ENCODE measurements at places on chromosomes 2 and 18.

DNA sequence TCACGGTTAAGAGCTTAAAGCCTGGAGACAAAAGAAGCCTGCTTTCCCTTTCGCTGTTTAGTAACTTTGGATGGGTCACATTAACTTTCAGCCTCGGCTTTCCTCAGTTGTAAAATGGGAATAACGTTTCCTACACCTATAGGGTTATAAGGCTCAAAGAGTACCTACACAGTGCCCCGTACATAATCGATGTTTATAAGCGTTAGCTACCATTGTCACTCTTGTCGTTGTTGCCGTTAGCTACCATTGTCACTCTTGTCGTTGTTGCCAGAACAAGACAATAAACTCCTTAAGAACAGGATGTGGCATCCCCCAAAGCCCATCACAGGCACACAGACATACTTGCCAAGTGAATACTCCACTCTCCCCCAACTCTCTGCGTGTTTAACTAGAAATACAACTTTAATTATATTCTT is 901 bp upstream of the MFSD6 start:
- DNase-seq, result no peak

DNA sequence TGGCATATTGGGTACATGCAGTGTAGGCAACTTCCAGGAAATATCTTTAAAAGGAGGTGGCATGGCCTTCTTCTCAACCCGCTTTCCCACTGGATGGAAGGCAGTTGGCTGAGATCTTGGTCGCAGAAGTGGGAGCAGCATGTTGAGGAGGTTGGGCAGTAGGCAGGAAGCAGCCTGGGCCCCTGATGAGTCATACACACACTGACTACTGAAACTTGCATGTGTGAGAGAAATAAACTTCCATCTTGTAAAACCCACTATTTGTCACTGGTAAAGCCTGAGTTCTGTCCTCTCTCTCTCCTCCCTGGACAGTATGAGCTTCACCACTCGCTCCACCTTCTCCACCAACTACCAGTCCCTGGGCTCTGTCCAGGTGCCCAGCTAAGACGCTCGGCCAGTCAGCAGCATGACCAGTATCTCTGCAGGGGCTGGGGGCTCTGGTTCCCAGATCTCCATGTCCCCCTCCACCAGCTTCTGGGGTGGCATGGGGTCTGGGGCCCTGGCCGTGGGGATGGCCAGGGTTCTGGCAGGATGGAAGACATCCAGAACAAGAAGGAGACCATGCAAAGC is 233.8 kb upstream of the SPRED2 start:
- DNase-seq, result no peak

- no peak for DNase-seq
These were observed 113.7 kb upstream of the SPRED2 start for GRCh38 chr2:65545837-65546805.

- DNase-seq, result no peak
These were observed 48.8 kb downstream of the EIF5B start for GRCh38 chr2:99386011-99386410.

GRCh38 chr2:151153601-151154000 is 108.1 kb downstream of the RBM43 start:
- no peak for DNase-seq

DNA sequence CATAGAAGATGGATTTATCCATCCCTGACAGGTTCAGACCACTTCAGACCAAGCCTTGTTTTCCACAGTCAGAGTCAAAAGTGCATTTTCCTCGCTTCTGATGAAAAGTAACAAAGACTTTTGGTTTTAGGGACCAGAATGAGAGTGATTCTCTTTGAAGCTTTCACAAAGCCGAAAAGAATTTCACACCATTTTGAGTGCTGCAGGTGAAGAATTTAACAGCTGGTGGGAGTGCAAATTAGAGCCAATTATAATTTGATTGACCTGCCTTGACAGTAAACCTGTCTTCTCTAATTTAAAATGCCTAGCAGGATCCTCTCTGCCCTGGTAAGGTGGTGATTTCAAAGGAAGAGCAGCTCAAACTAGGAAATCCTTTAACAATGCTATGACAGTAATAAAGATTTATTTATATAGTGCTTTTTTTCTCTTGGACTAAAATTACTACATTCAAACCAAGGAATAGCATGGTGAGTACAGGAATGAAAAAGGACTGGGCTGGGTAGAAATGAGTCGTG is 241.6 kb downstream of the HRH4 start:
- DNase-seq, result no peak

GRCh38 chr2:161997916-161998471 is 76.0 kb downstream of the DPP4 start:
- DNase-seq, result no peak

DNA sequence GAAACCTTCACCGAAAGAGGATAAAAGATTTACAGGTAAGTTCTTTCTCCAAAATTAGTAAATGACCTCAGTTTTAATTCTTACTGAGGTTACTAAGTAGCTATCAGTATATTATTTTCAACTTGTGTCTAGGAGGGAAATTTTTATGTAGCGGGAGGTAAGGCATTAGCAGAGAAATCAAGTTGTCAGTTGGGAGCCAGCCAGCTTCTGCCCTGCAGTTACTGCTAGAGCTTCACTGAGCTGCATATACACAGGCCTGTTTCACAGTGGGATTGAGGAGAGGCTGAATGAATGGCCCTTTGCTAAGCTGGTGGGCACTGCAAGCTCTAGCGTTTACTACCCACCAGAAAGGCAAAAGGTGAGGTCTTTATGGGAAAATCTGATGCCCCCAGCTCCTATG is 105.7 kb downstream of the ACAA2 start:
- no peak for DNase-seq

GRCh38 chr2:109208071-109208950 is 79.3 kb downstream of the SH3RF3 start:
- no peak for DNase-seq

DNA sequence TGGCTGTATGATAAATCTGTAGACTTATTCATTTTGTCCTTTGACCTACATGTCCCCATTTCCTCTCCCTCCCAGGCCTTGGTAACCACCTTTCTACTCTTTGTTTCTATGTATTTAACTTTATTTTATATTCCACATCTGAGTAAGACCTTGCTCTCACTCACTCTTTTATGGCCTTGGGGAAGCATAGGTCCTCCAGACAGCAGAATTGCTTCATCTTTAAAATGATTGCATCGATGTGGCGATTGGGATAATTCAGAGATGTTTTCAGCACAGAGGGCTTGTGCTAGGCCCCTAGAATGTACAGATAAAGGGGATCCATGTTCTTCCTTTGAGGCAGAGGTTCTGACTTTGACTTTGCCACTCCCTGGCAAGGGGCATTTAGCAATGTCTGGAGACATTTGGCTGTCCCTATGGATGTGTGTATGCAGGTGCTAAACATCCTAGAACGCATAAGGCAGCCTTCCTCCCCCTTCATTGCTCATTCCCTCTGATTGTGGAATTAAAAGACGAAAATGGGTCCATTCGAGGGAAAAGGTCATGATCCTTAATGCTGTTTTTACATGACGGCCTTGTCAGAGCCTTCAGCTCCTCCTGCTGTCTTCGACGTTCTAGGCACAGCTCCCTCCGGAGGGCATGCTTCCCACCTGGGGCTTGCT is 1.2 kb upstream of the GPR39 start:
- no peak for DNase-seq

- no peak for DNase-seq
These were observed 317.0 kb downstream of the AGAP1 start for GRCh38 chr2:235810846-235811245.

DNA sequence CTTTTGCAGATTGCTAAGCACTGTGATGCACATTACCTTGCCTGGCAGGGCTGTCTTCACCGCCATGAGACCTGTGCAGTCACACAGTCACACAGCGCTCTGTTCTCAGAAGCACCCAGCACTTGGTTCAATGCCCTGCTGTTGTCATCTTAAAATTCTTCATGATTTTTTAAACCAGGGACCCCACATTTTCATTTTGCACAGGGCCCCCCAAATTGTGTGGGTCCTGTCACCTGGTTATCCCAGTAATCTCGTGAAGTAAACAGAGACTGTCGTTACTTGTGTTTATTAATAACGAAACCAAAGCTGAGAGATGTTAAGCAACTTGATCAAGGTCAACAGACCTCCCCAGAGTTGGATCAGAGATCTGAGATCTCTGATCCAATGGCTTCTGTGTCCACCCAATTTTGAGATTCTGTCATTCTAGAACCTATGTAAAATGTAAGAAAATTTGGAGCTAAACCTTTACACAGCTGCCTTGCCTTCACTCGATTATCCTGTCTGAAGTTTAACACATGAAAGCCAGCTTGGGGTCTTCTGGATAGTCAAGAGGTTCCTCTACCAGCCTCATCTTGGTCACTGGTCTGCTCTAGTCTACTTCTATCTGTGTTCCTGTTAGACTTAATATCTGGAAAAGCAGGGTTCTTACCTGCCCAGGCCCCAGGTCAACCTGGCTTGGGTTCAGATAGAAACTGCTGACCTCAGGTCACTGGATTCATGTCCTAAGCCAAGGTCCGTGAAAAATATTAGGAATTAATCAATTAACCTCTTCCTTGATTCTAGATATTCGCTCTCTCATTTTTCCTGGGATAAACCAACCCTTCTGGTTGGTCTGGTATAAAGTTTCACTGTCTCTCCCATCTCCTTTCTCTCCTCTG is 13.7 kb upstream of the TTC39C start:
- DNase-seq, result no peak

DNA sequence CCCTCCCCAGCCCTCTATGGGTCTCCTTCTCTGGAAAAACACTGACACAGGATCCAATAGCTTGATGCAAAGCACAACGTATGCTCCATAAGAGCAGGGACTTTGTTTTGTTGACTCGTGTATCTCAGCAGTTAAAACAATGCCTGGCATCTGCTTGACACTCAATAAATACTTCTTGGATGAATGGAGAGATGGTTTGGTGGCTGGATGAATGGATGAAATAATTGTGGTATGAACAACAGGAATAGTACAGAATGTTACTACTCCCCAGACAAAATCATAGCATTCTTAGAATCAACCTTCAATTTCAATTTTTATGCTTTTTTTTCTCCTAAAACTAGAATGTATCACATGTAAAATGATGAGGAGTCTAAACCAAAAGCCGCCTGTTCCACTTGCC is 57.4 kb downstream of the KCNE4 start:
- DNase-seq, result no peak

DNA sequence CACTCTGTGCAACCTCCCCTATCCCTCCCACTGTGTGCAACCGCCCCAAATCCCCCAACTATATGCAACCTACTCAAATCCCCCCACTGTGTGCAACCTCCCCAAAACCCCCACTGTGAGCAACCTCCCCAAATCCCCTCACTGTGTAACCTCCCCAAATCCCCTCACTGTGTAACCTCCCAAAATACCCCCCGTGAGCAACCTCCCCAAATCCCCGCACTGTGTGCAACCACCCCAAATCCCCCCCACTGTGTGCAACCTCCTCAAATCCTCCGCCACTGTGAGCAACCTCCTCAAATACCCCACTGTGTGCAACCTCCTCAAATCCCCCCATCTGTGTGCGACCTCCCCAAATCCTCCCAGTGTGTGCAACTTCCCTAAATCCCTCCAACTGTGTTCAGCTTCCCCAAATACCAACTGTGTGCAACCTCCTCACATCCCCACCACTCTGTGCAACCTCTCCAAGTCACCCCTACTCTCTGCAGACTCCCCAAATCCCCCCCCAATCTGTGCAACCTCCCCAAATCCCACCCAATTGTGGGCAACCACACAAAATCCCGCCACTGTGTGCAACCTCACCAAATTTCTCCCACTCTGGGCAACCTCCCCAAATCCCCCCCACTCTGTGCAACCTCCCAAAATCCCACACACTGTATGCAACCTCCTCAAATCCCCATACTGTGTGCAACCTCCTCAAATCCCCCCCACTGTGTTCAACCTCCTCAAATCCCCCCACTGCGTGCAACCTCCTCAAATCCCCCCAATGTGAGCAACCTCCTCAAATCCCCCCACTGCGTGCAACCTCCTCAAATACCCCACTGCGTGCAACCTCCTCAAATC is 114.1 kb downstream of the TPO start:
- DNase-seq, result no peak

GRCh38 chr18:24086082-24086481 is 52.8 kb upstream of the CABYR start:
- no peak for DNase-seq

DNA sequence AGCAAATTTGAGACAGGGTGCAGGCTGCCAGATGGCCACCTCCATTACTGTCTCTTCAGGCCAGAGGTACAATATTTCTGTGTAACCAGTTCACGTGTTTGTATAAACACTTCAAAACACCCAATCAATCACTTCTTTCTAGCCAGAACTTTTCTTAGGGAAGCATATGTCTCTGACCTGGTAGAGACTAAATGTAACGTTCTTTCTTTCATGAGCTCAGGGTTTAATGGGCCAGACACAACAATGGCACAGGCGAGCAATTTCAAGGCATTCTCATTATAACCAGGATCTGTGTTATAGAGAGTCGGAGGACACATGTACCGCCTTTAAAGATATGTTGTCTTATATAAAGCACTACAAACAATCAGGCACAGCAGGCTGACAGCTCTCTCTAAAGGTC is 1846.4 kb upstream of the PIK3C3 start:
- DNase-seq, result no peak

DNA sequence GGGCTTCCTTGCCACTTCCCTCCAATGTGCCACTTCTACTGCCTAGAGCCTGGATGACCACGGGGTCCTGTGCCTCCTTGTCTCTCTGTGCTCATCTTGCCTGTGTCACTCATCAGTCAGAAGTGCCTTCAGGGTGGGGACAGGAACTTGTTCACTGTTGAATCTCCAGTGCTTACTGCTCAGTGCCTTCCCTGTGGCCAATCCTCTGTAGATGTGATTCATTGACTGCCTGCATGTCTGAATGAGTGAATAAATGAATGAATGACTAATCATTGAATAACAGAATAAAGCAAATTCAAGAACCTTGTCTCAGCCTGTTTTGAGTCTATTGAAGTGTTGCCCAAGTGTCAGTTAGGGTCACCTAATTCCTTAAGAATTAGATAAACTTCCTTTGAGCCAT is 42.3 kb upstream of the FAM136A start:
- DNase-seq, result no peak

- DNase-seq, result no peak
These were observed 247.9 kb downstream of the CMPK2 start for GRCh38 chr2:6617794-6618193.

DNA sequence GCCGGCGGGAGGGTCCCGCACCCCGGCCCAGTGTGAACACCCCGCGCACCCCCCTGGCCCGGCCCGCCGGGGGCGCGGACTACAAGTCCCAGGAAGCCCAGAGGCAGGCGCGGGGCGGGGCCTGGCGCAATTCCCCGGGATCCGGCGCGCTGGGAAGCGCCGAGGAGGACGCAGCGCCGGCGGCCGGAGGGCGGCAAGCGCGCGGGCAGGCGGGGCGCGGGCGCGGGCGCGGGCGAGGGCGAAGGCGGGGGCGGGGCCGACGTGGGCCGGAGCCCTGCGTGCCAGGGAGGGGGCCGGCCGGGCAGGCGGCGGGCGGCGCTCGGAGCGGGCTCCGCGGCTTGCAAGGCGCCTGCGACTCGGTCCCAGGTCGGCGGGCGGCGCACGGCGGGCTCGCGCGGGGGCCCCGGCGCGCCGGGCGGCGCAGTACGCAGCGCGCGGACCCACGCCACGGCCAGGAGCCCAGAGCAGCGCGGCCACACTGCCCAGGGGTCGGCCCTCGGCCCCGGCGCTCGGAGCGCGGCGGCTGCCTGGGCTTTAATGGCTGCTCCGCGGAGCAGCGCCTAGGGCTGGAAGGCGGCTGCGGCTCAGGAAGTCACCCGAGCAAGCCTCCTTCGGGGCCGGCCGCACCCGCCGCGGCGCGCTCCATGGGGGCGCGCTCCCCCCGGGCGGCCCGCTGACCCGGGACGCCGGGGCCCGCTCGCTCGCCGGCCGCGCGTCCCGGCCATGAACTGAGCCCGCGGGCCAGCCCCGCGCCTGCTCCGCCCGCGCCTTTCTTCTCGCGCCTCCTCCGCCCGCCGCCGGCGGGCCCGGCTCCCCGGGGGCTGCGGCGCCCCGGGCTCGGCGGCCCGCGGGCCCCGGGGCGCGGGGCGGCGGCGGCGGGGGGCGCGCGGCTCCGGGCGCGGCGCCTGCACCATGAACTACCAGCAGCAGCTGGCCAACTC is at the start of gene AGAP1:
Gene AGAP1, plus strand, starts transcription at position 269 of the 941 bp plus-strand sequence.
- DNase-seq, result peak; percentile 93

Data from frontal cortex (tissue), 4 donors.